ENCODE measurements at places on chromosomes 6 and 20.

DNA sequence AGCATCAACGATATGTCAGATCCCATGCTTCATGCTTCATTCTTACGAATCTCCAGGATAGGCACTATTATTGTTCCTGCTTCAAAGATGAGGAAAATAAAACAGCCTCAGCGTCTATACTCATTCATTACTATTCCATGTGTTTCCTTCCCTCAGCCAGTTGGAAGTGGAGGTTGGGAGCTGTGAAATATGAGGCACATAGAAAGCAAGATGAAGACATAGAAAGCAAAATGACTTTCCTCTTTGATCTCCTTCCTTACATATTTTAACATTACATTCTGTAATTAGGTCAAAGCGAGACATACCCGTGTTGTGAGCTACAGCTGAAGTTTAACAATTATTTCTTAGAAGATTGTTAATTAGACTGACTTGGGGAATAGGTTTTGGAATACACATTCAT lies 125.4 kb downstream of the FYN start:
- DNase-seq = no peak

- DNase-seq = no peak
Measured at GRCh38 chr6:32222333-32223230, 1.3 kb downstream of the NOTCH4 start.

- no peak for DNase-seq
Measured at GRCh38 chr6:87494761-87495422, 22.1 kb downstream of the SLC35A1 start.

DNA sequence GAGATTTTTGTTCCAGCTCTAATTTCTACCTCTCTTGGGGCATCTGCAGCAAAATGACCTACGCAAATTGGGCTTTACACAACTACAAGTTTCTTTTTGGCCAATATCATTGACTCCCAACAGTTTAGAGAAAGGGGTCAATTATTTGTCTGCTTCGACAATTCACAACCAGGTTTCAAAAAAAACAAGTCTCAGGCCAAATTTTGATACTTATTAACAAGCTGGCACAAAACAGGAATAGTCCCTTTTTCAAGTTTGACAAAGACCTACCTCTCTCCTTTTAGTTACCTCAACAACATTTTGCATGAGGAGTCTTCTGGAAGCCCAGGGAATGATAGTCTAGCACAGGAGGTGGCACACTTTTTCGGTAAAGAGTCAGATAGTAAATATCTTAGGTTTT lies 97.9 kb upstream of the TSHZ2 start:
- no peak for DNase-seq

DNA sequence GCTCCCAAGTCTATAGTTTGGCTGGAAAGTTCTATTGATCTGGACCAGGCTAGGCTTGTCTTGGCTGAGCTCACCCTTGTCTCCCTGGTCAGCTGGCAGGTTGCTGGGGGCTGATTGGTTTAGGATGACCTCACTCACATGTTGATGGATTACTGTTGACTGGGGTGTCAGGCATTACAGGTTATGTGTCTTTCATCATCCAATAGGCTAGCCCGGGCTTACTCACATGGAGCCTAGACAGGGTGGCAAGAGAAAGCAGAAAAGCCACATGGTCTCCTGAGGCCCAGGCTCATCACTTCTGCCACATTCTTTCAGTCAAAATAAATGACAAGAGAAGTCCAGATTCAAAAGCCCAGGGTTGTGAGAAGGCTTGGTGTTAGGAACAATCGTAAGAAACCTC lies 103.5 kb downstream of the BFSP1 start:
- DNase-seq = no peak

DNA sequence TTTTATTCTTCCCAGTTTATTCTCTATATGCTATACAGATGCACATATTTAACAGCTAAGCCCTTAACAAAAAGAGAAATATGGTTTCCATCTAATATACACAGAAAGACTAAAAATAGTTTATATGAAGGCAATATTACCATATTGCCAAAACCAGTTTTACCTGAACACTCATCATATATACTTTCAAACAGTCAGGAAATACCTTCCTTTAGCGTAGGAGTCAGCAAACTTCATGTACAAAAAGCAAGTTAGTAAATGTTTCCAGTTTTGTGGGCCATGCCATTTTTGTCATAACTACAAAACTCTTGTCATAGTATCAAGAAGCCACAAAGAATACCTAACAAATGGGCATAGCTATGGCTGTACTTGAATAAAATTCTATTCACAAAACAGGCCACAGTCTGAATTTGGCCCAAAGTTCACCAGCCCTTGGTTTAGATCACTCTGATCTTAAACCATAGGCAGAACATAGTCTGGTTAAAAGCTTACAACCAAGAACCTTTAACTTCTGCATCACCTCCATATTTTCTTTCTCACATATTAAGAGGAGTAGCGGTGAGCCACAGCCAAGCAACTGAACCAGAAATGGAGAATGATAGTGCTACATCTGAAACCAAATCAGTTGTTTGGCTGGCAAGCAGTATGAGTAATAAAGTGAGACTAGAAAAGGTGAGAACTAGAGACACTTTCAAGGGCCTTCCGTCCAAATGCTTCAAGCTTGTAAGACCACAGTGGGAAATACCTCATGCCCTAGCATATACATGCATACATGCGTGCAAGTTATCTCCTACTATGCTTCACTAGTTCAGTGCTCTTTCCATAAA lies 116.6 kb downstream of the PTPRK start:
- DNase-seq = no peak

DNA sequence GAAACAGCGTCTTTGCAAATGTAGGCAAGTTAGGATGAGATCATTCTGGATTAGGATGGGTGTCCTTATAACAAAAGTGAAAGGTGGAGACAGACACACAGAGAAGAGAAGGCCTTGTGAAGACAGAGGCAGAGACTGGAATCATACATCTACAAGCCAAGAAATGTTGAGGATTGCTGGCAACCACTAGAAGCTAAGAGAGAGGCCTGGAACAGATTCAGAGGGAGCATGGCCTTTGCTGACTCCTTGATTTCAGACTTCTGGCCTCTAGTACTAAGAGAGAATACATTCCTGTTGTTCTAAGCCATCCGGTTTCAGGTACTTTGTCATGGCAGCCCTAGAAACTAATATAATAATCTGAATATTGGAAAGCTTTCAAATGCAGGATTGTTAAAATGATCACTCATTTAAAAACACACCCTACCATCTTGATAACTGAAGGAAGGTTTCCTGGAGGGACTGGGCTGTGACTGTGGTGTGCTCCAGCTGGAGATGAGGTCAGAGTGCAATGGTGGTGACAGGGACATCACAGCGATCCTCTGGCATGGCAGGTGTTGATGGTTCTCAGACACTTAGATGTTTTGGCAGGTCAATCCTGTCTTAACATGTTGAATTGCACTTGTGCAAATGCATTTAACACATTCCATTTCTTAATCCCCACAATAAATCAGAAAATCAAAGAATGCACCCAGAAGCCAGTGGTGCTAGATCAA lies 25.1 kb downstream of the CD83 start:
- no peak for DNase-seq

DNA sequence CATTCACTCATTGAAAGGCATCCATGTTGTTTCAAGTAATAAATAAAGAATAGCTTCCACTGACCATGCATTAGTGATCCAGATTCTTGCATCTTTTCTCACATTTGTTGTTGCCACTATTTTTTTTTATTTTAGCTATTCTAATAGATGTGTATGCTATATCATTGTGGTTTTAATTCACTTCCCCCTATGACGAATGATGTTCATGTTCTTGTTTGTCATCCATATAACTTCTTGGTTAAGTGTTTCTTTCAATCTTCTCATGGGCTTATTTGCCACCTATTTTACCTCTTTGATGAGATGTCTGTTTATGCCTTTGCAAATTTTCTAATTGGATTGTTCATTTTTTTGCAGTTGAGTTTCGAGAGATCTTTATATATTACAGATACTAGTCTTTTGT lies 681.2 kb downstream of the HDGFL1 start:
- DNase-seq = no peak

- no peak for DNase-seq
Measured at GRCh38 chr20:48791666-48792071, 36.1 kb downstream of the PREX1 start.

- no peak for DNase-seq
Measured at GRCh38 chr6:86871681-86872080, 65.6 kb upstream of the HTR1E start.

- no peak for DNase-seq
Measured at GRCh38 chr6:79984261-79984660, 20.2 kb upstream of the TTK start.

GRCh38 chr6:86331265-86331840 lies 606.0 kb upstream of the HTR1E start:
- no peak for DNase-seq

DNA sequence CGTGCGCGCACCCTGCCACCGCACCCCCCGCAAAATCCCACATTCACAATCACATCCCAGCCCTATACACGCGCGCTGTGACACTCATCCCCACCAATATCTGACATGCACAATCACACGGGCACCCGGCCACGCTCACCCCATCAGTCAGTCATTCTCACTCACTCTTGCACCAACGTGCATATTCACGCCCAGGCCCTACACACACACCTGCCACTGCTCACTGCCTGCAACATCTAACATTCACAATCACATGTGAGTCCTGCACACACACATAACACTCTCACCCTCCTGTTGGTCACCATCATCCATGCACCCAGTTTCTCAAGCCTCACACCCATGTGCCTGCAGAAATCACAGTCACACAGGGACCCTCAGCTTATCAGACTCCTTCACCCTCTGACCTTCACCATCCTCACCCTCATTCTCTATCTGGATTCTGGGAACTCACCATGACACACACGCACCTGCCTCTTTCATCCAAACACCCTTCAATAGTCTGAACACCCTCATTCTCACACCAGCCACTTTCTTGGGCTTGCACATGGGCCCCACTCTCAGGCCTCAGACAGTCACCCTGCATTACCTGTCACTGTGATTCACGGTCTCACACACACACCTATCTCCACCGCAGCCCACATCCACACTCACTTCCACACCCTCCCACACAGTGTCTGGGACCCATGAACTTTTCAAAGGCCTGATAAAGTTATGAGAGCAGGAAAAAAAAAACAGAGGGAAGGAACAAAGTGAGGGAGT lies 748 bp upstream of the ATP9A start:
- DNase-seq = peak; percentile 37

GRCh38 chr20:40294175-40294574 lies 394.9 kb downstream of the MAFB start:
- no peak for DNase-seq

DNA sequence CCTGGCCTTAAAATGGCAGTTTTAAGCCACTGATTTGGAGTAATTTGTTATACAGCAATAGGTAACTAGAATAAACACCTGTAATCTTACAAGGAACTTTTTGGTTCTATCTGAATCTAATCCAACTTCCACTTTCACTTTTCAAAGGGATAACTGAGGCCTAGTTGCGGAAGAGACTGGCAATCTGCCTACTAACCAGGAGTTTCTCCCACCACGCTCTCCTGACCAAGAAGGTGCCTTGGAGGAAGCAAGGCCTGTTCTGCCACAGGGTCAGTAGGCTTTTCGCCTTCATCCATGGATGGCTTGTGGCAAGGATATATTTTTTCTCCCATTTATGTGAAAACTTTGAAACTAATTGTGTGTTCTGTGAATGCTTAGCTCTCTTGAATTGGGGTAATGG lies 12.9 kb upstream of the MYBL2 start:
- peak; percentile 5 for DNase-seq

DNA sequence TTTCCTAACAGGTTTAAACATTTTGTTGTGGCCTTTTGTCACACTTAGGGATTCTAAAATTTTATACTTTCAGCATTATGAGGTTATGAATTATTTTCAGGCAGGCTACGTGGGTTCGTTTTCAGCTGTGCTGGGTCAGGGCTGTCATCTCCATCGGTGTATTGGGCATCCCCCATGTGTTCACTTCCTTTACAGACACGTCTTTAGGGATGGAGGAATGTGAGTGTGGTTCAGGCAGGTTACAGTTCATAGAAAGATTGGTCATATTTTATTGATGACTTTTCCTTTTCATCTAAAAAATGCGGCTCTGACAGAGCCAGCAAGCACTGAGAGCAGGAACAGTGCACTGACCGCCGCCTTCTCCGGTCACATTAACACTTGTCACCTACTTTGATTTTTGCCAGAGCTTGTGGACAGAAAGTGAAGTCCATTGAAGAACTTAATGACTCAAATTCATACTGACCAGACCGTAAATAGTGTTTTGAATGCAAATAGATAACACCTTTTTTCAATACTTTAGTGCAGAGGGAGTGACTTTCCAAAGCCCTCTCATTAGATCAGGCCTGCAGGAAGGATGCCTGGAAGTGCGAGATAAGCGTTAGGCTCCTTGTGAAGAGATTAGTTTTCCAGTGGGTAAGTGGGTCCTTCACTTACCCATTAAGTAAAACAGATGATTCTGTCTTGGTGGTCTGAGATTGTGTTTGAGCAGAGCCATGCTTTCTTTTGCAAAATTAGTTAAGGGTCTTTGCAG lies 113.1 kb downstream of the TIAM2 start:
- DNase-seq = no peak

GRCh38 chr6:53436526-53437303 lies 88.0 kb upstream of the ELOVL5 start:
- DNase-seq = no peak

DNA sequence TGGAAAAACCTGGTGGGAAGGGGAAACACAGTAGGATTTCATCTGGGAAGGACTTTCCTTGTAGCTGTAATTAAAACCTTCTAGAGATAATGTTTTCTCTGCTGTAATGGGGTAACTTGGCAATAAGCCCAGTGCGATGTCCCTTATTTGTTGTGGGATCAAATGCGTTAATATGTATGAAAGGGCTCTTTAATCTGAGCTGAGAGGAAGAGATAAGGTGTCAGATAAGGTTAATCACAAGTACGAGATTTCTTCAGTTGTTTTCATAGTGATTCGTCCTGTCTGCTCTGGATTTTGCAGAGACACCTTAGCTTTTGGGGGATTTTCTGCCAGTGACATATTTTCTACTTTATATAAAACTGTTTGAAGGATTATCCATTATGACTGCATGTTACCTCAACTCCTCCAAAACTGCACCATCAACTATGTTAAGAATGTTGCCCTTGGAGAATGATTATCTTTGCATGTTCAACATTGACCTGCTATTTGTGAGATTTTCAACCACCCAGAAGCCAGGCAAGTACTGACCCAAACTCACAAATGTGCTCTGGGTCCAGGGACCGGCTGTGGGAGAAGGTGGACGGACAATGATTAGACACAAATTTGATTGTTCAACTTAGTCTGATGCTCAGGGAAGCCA lies 21.2 kb upstream of the ELOVL5 start:
- no peak for DNase-seq
